ENCODE measurements at places on chromosomes 16 and 17. TPM values are rescaled to one million over a fixed set of nuclear protein-coding genes. Genes with fewer than 3 reads are reported as not detected.

DNA sequence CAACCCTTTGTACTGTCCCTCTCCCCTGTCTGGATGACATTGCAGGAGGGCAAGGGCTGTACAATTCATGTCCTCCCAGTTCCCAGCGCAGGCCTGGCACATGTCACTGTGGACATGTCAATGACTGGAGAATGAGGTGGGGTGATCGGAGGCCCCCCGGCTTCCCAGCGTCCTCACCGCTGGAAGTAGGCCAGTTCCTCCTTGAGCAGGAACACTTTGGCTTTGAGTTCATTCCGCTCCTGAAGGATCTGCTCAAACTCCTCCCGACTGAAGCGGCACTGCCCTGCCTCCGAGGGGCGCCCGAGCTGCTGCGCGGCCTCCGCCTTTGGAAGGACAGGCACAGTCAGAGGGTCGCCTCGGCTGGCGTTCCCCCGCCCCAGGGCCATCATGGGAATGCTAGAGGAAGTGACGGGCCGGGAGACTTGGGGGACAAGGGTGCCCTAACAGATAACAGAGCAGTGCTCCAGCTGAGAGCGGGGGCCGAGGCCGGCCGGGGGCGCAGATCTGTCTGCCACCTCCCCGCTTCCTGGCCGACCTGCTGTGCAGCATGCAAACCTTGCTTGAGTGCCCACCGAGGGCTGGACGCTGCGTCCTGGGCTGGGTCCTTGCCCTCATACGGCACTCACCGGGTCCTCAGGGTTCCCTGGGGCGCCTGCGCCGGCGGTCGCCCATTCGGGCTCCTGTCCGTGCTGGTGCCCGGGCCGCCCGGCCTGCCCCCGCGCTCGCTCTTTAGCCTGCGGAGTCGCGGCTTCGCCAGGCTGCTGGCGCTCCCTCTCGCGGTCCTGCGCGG lies 1.3 kb downstream of the RILP start:
- DNase-seq: peak; percentile 72

DNA sequence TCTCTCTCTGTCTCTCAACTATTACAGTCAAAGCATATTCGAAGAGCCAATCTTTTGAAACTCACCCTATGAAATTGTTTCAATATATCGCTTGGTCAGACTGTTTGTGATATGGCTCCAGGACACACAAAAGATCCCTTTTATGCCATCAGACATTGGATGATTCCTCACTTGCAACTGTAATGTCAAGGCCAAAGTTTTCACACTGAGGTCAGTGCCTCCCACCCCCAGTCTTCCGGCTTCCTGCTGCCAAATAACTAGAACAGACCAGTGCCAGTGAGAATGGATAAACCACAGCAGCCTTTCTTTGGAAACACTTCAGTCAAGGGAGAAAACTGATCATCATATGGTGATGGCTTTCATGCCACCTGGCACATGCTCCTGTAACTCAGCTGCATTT lies 321.9 kb upstream of the ZFHX3 start:
- DNase-seq: no peak

KRTAP4-3 gene
- not detected for total RNA-seq

DNA sequence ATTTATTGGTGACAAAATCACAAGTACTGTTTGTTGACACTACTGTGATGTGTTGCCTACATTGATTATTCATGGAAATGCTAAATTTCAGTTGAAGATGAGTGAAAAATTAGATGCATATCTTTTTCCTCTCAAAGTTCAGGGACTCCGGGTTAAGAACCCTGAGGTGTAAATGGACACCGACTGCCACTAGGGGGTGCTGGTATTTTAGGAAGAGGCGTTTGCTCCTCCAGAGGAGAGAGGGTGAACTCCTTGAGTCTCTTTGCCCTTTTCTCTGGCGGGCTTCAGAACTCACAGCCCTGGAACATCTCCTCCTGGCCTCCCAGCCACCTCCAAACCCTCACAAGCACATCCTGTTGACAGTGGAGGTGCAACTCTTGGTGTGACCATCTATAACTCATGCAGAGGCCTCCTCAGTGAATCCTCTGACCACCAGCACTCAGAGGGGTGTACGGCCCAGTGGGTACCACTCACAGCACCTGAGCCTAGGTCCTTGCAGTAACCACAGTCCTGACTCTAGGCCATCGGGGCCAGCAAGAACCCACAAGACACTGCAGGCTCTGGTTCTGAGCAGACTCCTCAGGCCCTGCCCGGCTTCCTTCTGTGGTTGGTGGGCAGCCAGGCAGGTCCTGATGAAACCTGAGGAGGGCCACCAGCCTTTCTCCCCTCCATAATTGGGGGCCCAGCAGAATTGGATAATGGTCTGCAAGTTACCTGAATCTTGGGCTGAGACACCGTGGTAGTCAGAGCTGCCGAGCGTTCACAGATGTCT lies 26.2 kb upstream of the PIK3R5 start:
- DNase-seq: no peak

GRCh38 chr16:25026621-25027020 lies 11.5 kb upstream of the ARHGAP17 start:
- no peak for DNase-seq

PLA2G10 gene
- total RNA-seq: 11.5 TPM

GRCh38 chr17:50352693-50353599 lies 7.0 kb downstream of the XYLT2 start:
- no peak for DNase-seq

DNA sequence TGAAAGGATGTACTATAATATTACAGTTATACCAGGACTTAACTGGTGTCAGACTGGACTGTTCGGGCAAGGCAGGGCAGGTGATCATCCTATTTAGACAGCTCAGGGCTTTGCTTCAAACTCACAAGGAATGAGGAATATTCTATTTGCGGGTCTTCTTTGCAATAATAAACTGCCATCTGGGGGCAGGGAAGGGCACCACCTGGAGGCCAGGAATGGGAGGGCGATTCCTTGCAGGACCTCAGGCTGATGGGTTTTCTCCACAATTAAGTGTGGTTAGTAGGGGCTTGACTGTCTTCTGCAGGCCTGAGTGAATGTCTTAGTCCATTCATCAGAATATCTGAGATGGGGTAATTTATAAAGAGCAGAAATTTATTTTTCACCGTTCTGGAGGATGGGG lies 424.1 kb downstream of the CA10 start:
- DNase-seq: no peak

DNA sequence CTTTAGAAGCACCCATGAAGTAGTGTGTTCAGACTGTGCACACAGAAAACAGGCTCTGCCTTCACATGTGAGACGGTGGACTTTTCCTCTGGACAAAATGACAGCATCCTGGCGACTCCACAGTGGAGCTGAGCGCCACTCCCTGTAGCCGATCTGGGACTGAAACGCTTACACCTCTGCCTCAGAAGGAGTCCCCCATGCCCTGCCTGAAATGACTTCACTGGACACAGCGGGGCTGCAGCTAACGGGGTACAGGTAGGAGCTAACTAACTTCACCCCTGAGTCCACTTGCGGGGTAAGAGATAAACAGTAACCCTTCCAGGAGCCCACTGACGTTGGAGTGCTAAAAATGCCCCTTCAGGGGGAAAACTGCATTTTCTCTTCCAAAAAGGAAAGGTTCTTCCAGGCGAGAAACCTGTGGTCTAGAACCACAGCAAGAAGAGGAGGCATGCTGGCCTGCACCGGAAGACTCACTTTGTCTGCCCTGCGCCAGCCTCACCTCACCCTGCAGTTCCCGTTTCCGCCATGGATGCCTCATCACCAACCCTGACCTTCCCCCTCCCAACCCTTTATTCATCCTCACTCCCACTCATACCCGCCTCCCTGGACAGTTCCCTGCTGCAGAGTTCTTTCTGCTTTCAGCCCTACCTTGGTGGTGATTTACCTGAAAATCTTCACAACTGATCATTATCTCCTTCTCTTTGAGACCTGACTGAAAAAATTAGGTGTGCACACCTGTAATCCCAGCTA lies 19.4 kb upstream of the ENDOV start:
- DNase-seq: no peak

CCL17 gene
- not detected for total RNA-seq

DNA sequence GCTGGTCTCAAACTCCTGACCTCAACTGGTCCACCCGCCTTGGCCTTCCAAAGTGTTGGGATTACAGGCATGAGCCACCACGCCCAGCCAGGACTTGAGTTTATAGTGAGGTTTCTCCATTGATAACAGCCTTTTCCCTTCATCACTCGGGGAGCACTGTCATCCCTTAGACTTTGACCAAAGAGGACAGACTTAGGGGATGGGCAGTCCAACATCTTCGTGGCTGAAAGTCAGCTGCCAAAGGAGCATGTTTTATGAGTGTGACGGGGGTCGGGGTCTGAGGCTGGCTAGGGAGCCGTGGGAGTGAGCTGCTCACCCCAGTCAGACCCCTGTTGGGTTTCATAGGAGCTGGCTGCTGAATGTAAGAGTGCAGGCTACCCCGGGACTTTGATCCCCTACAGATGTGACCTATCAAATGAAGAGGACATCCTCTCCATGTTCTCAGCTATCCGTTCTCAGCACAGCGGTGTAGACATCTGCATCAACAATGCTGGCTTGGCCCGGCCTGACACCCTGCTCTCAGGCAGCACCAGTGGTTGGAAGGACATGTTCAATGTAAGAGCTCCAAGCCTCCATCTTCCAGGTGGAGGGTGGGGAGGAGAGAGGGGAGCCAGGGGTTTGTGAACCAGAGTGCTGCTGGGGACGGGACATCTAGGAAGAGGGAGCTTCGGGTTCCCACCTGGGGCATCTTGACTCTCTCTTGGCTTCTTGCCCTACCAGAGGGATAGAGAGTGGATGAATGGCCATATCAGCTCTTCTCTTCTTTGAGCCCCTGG lies 3.1 kb downstream of the DHRS11 start:
- DNase-seq: no peak

FBXW10 gene
- total RNA-seq: not detected

CA5A gene
- total RNA-seq: not detected

DNA sequence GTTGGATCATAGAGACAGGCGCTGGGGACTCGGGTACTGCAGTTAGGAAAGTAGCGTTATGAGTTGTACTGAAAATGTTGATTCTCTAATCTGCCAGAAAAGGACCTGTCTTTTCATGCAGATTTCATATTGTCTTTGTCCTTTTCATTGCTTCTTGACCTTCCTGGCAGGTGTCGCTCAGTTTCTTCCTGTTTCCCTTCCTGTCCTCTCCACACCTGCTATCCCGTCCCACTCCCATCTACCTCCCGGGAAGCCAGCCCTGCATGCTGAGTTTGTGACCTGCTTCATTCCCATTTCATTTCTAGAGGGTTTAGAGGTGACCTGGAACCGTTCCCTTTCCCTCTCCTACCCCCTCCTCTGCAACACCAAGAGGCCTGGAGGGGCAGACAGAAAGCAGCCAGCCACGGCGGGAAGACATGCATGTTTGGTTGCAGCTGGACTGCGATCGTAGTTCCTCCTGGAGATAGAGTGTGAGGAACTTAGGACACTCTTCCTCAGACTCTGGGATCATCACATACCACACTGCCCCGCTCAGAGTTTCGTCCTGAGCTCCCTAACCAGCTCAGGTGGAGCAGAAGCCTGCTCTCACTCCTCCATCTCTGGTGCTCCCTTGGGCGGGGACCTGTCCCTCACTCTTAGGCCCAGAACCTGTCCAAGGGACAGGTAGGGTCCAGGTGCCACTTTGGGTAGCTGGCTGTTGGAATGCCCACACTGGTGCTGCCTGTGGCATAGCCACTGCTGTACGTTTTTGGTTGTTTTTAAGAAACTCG lies 23.9 kb upstream of the ARHGAP23 start:
- DNase-seq: no peak

- DNase-seq: no peak
Measured at GRCh38 chr17:48545022-48545375, at the start of gene HOXB2. Gene HOXB2 (minus strand): TSS chr17:48545109. CDS start chr17:48544911, 198 bp downstream.

NACA2 gene
- not detected for total RNA-seq

CDH15 gene
- total RNA-seq: 0.39 TPM

DNA sequence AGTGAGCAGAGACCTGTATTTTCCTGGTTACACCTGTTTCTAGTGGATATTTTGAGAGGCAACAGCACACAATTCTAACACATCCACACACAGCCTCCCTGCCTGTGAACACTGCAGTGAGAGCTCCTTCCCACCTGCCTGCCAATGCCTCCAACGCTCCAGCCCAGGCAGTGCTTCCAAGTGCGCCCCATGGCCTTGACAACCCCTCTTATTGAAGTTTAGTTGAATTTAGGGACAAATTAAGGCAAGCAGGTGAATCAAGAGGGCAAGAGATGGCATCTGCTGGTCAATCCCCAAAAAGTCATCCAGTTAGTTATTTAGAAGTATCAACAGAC lies 4.7 kb upstream of the MXRA7 start:
- no peak for DNase-seq

DNA sequence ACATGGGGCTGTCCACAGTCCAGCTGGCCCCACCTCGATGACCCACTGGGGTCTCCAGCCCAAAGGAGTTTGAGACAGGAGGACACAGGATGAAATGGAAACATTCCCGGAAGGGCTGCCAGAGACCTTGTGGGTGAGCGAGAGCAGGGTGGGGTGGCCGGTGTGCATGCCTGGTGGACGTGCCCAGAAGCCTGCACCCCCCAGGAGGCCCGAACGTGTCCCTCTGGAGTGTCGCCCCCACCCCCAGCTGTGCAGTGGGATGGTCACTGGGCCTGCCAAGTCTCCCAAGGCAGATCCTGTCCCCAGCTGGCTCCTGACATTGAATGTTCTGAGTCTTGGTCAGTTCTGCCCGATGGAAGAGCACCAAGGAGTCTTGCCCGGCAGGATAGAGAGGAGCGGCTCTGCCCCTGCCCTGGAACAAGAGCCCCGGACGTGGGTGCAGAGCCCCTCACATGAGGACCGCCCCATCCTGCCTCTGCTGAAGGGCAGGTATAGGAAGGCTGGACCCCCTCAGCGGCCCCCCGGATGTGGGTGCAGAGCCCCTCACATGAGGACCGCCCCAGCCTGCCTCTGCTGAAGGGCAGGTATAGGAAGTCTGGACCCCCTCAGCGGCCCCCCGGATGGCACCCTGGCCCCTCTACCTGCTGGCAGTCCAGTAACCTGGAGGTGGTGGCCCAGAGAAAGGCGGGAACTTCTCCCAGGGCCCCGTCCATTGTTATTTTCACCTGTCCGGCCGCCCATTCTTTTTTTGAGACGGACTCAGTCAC lies 3.1 kb upstream of the CAPN15 start:
- no peak for DNase-seq

GRCh38 chr17:13589658-13590057 lies 12.1 kb downstream of the HS3ST3A1 start:
- DNase-seq: no peak

GRCh38 chr17:37191219-37191618 lies 184.6 kb upstream of the C17orf78 start:
- DNase-seq: no peak

SPATA22 gene
- not detected for total RNA-seq

DNA sequence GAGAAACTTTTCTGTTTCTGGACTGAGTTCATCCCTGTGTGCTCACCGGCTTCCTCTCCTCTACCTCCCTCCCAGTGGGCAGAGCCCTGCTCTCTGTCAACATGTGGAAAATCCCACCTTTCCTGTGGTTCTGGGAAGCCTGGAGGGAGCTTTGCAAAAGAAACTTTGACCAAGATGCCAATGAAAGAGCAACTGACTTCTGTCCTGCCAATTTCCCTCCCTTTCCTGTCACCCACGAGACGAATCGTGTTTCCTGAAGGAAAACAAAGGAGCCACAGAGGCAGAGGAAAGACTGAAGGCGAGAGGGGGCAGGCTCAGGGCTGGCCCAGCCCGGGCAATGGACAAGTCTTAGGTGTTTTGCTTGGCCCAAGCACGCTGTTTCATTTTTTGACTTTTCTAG lies 82.8 kb downstream of the PLCG2 start:
- DNase-seq: no peak

TBC1D3E gene
- not detected for total RNA-seq
